GM06990 (cell line): ENCODE measurements at places on chromosomes 11 and 22.

GRCh38 chr11:706439-706956 is 467 bp downstream of the EPS8L2 start:
- DNase-seq: no peak

GRCh38 chr11:84236436-84236835 is 950.3 kb upstream of the CCDC90B start:
- no peak for DNase-seq

DNA sequence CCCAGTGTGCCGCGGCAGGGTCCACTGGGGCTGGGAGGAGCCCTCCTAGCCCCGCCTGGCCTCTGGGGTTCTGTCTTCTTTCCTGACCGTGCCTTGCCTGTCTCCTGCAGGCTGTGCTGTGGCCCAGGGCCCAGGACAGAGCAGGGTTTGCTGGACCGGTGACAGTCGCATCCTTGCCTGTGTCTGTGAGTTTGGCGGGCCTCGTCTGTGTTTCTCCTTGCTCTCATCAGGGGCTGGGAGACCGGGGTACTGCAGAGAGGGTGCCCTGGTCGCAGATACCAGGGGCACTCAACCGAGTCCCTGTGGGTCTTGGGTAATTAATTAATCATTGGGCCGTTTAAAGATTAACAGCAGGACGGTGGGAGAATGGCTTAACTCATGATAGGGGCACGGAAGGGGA is 29.9 kb downstream of the RPL3 start:
- DNase-seq: no peak

DNA sequence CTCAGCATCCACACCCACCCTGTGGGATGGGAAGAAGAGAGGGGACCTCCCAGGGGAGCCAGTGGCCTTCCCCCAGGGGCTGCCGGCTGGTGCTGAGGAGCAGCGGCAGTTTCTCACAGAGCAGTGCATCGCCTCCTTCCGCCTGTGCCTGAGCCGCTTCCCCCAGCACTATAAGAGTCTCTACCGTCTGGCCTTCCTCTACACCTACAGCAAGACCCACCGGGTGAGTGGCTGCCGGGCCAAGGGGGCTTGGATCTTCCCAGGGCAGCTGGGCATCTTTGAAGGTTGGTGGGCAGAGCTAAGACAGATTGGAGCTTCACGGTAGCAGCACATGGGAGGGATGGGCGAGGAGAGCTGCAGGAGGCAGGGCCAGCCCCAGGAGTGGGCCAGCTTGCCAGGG is 61.8 kb upstream of the SUSD2 start:
- DNase-seq: no peak

GRCh38 chr11:1041936-1042608 is 5.6 kb upstream of the MUC6 start:
- DNase-seq: no peak

DNA sequence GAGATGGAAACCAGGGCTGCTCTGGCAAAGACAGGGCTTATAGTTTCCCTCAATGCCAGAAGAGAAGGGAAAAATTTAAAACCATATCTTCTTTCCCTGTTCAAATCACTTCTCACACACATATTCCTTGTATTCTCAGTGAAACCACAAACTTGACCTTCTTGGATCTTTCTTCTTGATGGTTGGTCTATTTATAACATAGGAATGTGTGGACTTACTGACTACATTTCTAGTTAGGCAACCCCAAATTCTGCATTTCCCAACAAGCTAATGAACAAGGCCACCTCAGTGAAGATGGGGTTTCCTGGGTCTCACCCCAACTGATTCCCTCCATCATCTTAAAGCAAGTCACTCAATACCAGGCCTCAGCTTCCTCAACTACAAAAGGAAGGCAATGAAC is 3.8 kb upstream of the QSER1 start:
- no peak for DNase-seq

GRCh38 chr11:69899957-69900821 is 81.0 kb upstream of the FGF3 start:
- DNase-seq: no peak

DNA sequence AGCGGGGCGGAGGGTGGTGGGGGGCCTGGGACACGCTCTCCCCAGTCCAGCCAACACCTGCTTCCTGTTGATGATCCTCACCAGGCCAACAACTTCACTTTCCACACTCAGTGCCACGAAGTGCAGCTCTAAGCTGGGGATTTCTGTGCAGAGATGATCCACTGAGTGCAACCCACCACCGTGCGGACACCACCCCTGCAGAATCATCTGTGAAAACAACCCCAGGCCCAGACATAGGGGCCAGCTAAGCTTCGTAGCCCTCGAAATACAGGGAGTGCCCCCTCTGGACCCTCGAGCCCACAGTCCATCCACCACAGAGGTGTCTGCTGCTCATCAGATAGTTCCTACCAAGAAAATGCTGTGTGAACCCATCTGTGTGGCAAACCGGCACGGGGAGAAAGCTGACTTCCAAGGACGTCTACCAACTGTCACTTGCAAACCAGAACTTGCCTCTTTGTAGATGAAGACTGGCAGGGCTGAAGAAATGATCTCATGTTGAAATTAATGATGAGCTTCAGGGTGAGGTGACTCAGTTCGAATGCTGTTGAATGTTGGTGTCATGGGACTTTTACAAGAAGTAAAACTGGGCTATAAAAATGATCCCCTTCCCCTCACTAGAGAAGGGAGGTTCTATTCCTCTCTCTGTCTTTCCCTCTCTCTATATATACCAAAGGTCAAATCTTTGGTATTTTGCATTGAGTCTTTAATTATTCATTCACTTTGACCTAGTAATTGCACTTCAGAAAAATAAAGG is 73.4 kb downstream of the MYEOV start:
- DNase-seq: no peak

GRCh38 chr11:10455637-10456487 is 798 bp downstream of the AMPD3 start:
- peak; percentile 73 for DNase-seq

GRCh38 chr11:69012092-69013008 is 696 bp downstream of the MRGPRF start:
- no peak for DNase-seq

DNA sequence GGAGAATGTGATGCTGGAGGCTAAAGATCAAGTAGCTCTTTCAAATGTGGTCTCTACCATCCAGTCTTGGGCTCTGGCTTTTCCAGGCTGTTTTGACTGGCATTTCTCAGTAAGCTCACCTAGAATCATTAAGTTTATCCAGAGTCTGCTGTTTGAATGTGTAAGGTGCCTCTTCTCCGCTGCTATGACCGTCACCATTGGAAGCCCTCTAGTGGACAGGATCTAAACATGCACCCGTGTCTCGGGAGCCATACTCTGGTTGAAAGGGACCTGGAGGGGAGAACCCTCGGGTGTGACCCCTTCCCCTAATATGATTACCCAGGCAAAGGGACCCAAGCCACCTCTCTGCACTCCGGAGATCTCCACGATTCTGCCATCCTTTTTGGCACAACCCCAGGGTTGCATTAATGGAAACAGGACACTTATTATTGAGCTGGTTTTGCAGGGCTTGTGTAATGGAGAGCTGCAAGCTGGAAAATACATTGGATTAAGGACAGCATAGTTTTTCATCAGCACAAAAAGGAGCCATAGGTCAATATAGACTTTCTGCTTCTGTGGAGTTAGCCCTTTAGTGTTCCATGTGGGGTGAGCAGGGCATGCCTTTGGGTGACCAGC is 191.0 kb upstream of the LARGE1 start:
- no peak for DNase-seq

DNA sequence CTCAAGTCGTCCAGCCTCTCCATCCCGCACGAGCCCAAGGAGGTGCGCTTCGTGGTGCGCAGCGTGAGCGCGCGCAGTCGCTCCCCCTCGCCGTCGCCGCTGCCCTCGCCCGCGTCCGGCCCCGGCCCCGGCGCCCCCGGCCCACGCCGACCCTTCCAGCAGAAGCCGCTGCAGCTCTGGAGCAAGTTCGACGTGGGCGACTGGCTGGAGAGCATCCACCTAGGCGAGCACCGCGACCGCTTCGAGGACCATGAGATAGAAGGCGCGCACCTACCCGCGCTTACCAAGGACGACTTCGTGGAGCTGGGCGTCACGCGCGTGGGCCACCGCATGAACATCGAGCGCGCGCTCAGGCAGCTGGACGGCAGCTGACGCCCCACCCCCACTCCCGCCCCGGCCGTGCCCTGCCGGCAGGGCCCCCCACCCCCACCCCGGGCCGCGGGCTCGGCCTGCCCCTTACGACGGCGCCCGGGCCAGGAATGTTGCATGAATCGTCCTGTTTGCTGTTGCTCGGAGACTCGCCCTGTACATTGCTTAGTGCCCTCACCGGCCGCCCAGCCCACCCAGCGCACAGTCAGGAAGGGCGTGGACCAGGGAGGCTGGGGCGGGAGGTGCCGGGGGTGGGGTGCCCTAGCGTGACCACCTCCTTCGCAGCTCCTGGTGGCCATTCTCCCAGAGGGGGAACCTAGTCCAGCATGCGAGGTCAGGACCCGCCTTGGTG is 6.9 kb upstream of the ACR start:
- no peak for DNase-seq
